ENCODE measurements at places on chromosomes 5 and 9.

- no peak for DNase-seq
Measured at GRCh38 chr9:130789747-130790672, 45.0 kb upstream of the ABL1 start.

DNA sequence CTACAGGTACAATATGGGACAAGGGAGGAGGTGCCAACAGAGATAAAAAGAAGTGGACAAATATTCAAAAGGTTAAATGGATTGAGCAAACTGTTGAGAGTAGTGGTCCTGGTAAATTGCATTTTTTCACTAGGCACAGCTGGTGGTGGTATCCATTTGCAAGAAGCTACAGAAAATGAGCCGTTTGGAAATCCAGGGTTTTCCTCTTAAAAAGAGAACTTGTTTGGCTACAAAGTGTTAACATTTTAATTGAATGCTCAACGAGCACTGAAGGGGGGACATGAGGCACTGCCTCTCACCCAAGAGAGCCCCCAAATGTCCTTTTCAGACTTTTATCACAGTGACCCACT lies 491 bp upstream of the ZCCHC9 start:
- no peak for DNase-seq

- DNase-seq: no peak
Measured at GRCh38 chr9:16656432-16657169, 213.9 kb downstream of the BNC2 start.

GRCh38 chr9:70412832-70413463 lies 1.5 kb downstream of the KLF9 start:
- peak; percentile 15 for DNase-seq

DNA sequence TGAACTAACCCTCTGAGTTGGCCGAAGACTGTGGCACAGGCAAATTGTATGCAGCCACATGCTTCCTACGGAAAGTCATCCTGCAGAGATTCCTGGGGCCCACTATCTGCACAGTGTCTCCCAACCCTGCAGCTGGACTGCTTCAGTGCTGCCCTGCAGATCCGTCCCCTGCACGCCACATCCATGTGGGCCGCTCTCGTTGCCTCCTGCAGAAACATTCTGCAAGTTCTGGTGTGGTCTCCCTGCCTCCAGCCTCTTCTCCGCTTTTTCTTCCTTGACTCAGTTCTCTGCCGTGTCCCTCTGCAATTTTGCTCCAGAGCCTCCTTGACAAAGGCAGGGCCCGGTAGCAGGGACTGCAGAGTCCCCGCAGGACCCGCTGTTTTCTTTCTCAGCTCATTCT lies 249.0 kb downstream of the AOPEP start:
- DNase-seq: no peak

DNA sequence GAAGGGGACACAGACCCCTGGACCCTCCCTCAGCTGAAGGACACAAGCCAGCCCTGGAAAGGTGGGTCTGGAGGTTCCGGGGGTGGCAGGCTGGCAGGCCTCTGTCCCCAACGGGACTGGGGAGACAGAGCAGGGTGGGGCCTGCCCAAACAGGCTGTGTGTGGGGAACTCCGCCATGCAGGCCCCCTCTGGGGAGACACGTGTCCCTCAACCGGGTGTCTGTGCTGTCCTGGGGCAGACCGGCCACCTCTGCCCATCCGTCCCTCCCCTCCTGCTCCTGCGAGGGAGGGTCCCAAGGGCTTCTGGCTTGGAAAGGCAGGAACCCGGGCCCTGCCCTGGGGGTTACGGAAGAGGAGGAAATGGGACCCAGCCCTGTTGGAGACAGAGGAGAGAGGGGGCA lies 1.4 kb downstream of the SLC34A3 start:
- DNase-seq: no peak

- DNase-seq: no peak
Measured at GRCh38 chr9:132753593-132753880, 83.3 kb downstream of the GTF3C4 start.
